Stimulated activated CD4-positive, alpha-beta T cell treated with anti-CD3 and anti-CD28 coated beads, Interleukin-15, amount 100 ng/mL, for 1 hour (primary cell): ENCODE measurements at places on chromosomes 6 and 20.

DNA sequence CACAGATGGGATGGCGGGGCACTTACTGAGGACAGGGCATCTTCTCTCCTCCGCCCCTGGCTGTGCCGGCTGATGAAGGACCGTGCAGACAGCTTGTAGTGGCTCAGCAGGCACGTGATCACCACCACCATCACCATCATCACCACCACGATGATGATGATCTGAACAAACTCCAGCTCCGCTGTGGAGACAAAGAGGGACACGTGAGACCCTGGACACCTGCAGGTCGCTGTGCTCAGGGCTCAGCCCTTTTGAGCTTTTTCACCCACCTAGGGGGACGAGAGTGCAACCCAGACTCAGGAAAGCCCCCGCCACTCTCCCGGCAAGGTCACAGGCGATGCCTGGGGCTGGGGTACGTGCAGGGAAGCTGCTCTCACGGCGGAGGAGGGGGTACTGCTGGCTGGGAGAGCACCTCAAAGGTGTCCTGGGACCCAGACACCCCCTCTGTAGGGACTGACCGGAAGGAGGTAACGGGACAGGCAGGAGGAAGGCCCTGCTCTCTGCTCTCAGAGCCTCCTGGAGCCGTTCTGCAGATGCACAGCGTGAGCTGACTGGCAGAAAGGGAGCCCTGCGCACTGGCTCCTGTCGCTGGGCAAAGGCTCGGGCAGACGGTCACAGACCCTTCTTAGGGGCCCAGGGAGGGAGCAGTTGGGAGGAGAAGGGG is 39.4 kb upstream of the ZBP1 start:
- DNase-seq, result no peak

DNA sequence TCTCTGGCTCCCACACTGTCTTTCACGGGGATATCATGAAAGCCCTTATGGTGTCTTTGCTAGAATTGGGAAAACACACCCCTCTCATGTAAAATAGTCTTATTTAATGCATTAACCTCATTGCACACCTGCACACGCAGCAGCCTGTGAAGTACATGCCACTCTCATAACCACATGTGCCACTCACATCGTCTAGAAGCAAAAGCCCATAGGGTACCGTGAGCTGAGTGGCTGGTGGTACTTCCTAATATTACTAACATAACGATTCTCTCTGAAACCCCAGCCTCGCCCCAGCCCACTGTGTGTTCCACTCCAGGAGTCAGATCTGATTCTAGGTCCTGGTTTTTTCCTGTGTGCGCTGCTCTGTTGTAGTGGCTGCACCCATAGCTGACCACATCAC is 9.5 kb upstream of the TMEM242 start:
- no peak for DNase-seq

DNA sequence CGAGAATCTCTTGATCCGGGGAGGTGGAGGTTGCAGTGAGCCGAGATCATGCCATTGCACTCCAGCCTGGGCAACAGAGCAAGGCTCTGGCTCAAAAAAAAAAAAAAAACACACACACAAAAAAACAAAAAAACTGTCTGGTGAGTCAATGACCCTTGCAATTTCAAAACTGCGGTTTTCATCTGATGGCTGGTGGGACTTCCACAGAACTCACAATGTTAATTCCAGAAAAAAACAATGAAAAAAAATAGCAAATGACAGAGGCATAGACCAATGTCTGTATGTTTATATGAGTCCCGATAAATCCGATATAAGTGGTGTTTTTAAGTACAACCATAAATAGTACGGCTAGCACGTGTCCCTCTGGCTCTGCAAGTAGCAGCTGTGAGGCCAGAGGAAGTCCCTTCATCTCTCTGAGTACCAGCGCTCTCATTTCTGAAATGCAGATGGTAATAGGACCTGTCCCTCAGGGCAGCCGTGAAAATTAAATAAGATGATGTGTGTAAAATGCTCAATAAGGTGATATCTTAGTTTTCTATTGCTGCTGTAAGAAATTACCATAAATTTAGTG is 21.9 kb upstream of the PTPN1 start:
- no peak for DNase-seq

- DNase-seq, result no peak
Measured at GRCh38 chr6:25025919-25026301, 90.2 kb upstream of the RIPOR2 start.

GRCh38 chr6:32894085-32895005 is 40.4 kb downstream of the PSMB9 start:
- DNase-seq, result peak; percentile 89
